Activated CD8-positive, alpha-beta memory T cell treated with anti-CD3 and anti-CD28 coated beads for 1 hour (primary cell): ENCODE measurements at places on chromosomes 6 and 20.

GRCh38 chr6:127952831-127953230 is 52.0 kb upstream of the THEMIS start:
- DNase-seq: no peak

GRCh38 chr6:10951675-10952282 is 64.9 kb downstream of the SYCP2L start:
- no peak for DNase-seq

DNA sequence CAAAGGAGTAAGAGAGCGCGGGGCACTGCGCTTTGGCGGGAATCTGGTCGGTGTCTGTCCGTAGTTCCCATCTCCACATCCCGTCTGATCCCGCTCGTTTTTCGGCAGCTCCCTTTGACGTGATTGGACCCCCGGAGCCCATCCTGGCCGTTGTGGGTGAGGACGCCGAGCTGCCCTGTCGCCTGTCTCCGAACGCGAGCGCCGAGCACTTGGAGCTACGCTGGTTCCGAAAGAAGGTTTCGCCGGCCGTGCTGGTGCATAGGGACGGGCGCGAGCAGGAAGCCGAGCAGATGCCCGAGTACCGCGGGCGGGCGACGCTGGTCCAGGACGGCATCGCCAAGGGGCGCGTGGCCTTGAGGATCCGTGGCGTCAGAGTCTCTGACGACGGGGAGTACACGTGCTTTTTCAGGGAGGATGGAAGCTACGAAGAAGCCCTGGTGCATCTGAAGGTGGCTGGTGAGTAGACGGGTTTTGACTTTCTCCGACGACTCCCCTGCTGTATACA is 1.4 kb downstream of the BTN1A1 start:
- DNase-seq: no peak

GRCh38 chr6:129592516-129593232 is 117.3 kb downstream of the ARHGAP18 start:
- no peak for DNase-seq

GRCh38 chr20:17171746-17172280 is 55.0 kb upstream of the PCSK2 start:
- DNase-seq: no peak

GRCh38 chr6:90534337-90535025 is 52.4 kb downstream of the MAP3K7 start:
- no peak for DNase-seq

DNA sequence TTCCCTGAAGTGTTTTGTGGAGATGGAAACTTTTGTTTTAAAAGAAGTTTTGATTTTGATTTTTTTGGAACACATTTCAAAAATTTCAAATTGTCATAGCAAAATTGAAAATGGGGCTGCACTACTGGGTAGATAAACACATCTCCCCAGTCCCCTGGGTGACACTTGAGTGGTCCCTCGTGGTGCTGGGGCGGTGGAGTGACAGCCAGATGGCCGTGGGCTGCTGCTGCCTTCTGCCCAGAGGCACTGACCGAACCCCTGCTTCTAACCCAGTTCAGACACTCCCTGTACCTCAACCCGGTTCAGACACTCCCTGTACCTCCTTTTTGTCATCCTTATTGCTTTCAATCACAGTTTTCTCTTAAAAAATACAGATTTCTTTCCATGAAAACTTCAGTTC is 69.9 kb upstream of the SYNJ2 start:
- no peak for DNase-seq

- DNase-seq: no peak
Measured at GRCh38 chr6:129845696-129846095, 15.4 kb downstream of the TMEM244 start.

DNA sequence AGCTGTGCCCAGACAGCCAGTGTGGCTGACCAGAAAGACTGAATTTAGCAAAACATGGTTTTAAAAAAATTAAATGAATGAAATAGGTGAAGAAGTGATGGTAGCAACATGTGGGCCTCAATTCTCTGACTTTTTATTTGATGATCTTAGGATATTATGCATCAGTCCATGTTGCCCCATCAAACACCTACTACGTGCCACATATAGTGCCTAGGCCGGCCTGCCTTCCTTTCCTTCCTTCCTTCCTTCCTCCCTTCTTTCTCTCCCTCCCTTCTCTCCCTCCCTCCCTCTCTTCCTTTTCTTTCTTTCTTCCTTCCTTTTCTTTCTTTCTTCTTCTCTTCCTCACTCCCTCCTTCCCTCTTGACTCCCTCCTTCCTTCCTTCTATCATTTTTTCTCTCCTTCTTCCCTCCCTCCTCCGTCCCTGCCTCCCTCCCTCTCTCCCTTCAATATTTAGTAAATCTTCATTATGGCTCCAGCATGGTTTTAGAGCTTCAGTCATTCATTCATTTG is 209.8 kb downstream of the TSHZ2 start:
- DNase-seq: no peak

DNA sequence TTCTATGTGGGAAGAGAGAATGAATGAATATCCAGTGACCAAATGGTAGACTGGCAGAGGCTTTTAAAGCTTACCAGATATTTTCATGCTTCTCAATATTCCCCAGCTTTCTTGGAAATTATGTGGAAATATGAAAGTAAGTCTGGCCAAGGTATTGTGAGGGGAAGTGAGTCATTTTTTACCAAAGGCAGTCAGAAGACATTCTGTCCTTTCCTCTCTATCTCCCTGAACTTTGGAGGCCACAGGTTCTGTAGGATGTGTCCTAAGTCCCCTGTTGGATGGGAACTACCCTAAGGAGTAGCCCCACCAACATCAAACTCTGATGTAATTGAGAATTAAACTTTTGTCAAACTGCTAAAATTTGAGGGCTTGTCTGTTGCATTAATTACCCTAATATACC is 593.8 kb upstream of the NRSN1 start:
- no peak for DNase-seq

- no peak for DNase-seq
Measured at GRCh38 chr6:158718461-158719046, 68.7 kb downstream of the SYTL3 start.

DNA sequence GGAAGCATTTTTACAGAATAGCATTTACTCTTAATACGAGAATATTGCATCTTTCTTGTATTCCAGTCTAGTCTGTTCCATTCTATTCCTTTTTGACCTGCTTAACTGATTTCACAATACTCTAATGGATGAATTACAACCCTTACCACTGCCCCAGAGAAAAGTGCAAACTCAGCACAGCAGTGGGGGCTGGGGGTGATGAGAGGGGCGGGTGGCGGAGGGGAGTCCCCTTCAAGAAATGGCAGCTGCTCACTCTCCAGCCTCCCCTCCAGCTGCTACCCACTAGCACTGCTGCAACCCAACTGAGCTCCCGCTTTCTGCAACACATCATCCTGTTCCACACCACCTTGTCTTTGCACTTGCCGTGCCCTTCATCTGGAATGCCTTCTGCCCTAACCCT is 30.1 kb downstream of the PIM1 start:
- no peak for DNase-seq

DNA sequence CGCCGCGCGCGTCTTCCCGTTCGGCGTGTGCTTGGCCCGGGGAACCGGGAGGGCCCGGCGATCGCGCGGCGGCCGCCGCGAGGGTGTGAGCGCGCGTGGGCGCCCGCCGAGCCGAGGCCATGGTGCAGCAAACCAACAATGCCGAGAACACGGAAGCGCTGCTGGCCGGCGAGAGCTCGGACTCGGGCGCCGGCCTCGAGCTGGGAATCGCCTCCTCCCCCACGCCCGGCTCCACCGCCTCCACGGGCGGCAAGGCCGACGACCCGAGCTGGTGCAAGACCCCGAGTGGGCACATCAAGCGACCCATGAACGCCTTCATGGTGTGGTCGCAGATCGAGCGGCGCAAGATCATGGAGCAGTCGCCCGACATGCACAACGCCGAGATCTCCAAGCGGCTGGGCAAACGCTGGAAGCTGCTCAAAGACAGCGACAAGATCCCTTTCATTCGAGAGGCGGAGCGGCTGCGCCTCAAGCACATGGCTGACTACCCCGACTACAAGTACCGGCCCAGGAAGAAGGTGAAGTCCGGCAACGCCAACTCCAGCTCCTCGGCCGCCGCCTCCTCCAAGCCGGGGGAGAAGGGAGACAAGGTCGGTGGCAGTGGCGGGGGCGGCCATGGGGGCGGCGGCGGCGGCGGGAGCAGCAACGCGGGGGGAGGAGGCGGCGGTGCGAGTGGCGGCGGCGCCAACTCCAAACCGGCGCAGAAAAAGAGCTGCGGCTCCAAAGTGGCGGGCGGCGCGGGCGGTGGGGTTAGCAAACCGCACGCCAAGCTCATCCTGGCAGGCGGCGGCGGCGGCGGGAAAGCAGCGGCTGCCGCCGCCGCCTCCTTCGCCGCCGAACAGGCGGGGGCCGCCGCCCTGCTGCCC is 1.1 kb downstream of the SOX4 start:
- DNase-seq: no peak

- DNase-seq: no peak
Measured at GRCh38 chr20:48040491-48040890, 255.2 kb upstream of the SULF2 start.

- DNase-seq: no peak
Measured at GRCh38 chr6:82954356-82954755, 111.3 kb downstream of the UBE3D start.

GRCh38 chr20:63561624-63562396 is 7.9 kb downstream of the FNDC11 start:
- DNase-seq: no peak

- DNase-seq: no peak
Measured at GRCh38 chr6:43286980-43287716, 10.9 kb upstream of the SLC22A7 start.

GRCh38 chr6:153001767-153002612 is 519 bp downstream of the MTRF1L start:
- DNase-seq: no peak

GRCh38 chr20:36744764-36745191 is 1.1 kb downstream of the NDRG3 start:
- DNase-seq: no peak

GRCh38 chr6:130697995-130698535 is 129.1 kb upstream of the SMLR1 start:
- no peak for DNase-seq

GRCh38 chr6:158013904-158014504 is 32.3 kb downstream of the SYNJ2 start:
- no peak for DNase-seq

GRCh38 chr20:50868509-50869495 is 62.4 kb downstream of the ADNP start:
- DNase-seq: no peak

DNA sequence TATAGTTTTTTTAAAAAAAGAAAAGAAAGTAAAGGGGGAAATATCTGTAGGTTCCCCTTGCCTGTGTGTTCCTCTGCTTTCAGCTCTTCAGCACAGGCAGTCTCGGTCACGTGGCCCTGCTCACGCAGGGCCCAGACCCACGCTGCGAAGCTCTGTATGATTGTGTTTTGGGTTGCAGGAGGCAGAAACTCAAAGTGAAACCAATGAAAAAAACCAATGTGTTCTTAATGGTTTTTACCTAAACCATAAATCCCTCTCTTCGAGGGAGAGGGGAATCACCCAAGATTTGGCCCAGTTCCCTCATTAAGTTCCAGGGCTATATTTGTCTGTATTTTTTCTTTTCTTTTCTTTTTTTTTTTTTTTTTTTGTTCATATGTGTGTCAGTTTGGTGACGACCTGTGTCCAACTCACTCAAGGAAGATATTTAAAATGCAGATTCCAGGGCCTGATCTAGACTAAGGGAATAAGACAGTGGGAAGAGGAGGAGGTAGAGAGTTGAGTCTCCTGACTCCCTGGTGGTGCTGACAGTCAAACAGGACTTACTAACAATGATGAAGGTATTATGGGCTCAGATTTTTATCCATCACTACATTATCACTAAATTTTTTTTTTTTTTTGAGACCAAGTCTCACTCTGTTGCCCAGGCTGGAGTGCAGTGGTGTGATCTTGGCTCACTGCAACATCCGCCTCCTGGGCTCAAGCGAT is 33.8 kb upstream of the RREB1 start:
- DNase-seq: no peak

- no peak for DNase-seq
Measured at GRCh38 chr6:63049216-63049615, 162.1 kb upstream of the FKBP1C start.

DNA sequence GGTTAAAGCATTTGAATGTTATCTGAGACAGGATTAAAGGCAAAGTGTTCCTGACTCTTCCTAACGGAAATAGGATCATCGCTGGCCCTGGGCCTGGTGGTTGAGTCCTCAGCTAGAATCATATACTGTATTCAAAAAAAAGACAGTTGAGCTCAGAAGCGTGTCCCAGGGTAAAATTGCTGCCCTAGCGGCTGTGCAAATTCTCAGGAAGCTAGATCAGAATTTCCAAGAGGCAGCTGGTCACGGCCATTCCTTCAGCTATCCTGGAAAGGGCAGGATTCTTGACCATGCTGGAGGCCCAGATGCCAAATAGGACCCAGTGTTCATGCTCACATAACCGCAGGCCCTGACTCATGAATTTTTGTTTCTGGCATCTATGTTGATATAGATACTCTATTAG is 67.4 kb downstream of the STMND1 start:
- no peak for DNase-seq

- no peak for DNase-seq
Measured at GRCh38 chr20:17873410-17874270, 95.0 kb downstream of the SNX5 start.

- DNase-seq: no peak
Measured at GRCh38 chr6:163437466-163437865, 22.9 kb downstream of the QKI start.

DNA sequence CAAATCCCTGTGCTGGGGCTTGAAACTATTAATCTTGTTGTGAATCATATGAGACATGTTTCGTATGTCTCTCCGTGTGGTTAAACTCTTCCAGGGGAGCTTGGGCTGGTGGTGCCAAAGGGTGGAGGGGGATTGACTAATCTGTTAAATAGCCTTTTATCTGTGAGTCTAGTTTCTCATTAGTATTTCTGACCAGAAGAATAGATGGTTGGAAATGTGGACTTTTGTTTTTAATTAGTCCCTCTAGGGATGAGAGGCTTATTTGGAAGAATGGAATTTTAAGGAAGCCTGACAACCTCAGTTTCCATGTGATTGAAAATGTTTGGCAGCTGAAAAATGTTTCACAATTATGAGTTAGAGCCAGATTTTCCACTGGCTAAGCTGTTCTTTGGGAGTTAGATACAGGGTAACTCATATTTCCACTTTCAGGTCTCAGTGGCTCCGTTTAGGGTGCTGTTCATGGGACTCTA is 117.3 kb downstream of the BCKDHB start:
- DNase-seq: no peak

GRCh38 chr6:144364782-144365181 is 79.6 kb downstream of the UTRN start:
- DNase-seq: no peak

DNA sequence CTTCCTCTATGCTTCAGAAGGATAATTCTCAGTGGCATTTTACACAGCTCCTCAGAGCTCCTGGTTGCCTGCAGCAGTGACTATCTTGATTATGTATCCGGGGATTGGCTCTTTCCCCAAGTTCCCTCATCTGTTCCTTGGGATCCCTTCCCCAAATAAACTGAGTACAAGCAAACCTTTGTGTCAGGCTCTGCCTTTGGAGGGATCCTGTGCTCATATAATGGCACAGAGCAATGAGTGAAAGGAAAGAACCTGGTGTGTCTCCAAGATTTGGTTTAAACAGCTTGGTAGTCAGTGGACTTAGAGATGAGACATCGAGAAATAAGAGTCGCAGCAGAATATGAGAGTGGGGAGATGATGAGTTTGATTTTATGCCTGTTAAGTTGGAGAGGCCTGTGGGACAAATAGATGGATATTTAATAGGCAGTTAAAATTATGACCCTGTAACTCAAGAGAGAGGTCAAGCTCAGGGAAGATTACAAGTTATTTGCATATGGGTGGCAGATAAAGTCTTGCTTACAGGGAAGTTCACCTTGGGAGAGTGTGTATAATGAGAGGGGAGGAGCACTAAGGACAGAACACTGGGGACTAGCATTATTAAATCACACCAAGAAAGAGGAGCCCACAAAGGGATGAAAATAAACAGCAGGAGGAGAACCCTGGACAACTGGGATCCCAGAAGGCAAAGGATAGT is 44.1 kb upstream of the GCLC start:
- no peak for DNase-seq

GRCh38 chr20:40197691-40198090 is 491.3 kb downstream of the MAFB start:
- DNase-seq: no peak
